ENCODE measurements at places on chromosomes 5 and 9. TPM values are rescaled to one million over a fixed set of nuclear protein-coding genes. Genes with fewer than 3 reads are reported as not detected.

DNA sequence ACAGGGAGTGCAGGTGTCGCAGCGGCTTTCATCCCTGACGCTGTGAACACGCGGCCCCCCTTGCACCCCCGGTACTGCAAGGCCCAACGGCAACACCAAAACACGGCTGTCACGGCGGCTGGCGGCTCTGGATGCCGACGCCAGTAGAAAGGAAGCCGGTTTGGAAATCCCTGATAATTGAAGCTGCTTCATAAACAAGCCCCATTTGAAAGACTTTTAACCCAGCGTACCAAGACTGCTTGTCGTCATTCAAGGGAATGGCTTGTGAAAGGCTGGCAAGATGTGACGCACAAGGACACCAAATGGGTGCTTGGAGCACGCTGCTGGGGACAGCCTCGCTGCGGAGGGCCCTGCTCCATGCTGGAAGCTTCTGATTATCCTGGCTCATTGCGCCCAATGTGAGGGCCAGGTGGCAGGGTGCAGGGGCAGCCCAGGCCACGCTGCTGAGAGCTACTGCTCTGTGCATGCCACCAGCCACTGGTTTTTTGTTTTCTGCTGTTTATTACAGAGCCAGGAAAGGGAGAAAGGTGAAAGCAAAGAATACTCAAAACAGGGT, 63.1 kb downstream of the GTF3C4 start:
- H3K4me1 ChIP-seq: no peaks in the 10 kb centered on the region
- H3K27ac ChIP-seq: no peak overlapping the region
- no peaks in the 10 kb centered on the region for H3K36me3 ChIP-seq

- no peak overlapping the region for H3K4me3 ChIP-seq
- no peak overlapping the region for H3K27ac ChIP-seq
- no peaks in the 10 kb centered on the region for H3K27me3 ChIP-seq
- H3K4me1 ChIP-seq: no peaks in the 10 kb centered on the region
- no peaks in the 10 kb centered on the region for H3K36me3 ChIP-seq
Observed at GRCh38 chr9:117492476-117492875, 77.6 kb upstream of the ASTN2 start.

- no peaks in the 10 kb centered on the region for H3K27me3 ChIP-seq
- no peak overlapping the region for H3K4me3 ChIP-seq
- no peak overlapping the region for H3K27ac ChIP-seq
- H3K4me1 ChIP-seq: no peaks in the 10 kb centered on the region
- no peak for DNase-seq
- no peaks in the 10 kb centered on the region for H3K36me3 ChIP-seq
Observed at GRCh38 chr5:11126844-11127243, 365.8 kb upstream of the DAP start.

The PCDHGC5 gene
- total RNA-seq: 0.95 TPM

DNA sequence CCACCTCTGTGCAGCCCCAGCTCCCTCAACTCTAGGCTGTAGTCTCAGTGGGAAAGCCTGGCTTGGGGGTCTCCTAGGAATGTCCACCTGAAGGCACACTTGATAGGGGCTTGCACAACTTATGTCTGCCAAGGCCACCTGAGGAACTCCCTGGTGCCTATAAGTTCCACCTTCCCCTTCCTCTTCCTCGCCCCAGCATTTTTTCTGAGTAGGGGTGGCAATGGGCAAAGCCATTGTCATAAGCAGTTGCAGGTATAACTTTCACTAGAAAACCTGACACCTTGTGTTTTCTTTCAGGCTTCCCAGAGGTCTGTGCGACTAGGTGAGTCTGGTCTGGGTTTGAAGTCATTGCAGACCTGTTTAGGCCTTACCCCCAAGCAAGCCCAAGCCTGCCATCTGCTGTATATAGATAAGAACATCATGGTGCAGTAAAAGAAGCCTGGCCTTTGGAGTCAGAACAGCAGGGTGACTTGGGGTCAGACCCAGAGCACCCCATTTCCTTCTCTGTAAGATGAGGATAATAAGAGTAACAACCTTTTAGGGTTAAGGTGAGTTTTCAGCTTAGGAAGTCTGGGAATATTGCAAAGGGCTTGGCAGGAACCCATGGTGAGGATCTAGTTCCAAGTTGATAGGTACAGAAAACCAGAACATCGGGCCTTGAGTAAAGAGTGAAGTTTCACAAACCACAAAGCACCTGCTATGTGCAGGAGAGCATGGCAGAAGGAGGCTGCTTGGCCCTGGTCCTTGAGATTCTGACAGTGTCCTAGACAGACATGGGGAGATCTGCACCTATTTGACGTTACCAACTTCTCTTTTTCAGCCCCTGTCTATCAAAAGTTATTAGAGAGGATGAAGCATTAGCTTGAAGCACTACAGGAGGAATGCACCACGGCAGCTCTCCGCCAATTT, 33.8 kb downstream of the TGFBI start:
- no peak overlapping the region for H3K27ac ChIP-seq
- no peak for DNase-seq
- H3K36me3 ChIP-seq: no peaks in the 10 kb centered on the region
- H3K27me3 ChIP-seq: no peaks in the 10 kb centered on the region

DNA sequence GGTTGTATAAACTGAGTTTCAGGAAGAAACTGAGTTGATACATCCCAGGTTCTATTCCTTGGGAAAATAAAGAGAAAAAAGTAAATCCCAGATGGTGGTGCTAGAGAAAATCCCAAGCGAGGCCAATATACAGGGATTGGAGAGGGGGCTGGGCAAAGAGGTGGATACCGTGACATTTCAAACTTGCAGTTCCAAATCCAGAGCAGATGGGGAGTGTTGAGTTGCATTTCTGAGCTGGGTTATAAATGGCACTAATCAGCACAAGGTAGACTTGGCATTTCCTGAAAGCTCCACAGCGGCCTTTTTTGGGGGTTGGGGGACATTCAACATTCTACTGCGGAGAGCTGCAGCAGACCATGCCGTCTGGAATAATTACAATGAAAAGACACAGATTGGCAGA, 224.4 kb downstream of the NXNL2 start:
- no peaks in the 10 kb centered on the region for H3K36me3 ChIP-seq
- H3K27ac ChIP-seq: no peak overlapping the region
- H3K4me3 ChIP-seq: no peak overlapping the region
- H3K27me3 ChIP-seq: no peaks in the 10 kb centered on the region
- no peaks in the 10 kb centered on the region for H3K4me1 ChIP-seq

GRCh38 chr5:119275146-119275545, 80.7 kb upstream of the TNFAIP8 start:
- H3K4me1 ChIP-seq: peaks cover 6% of the 10 kb centered on the region
- peak overlapping the region; percentile 97 for H3K27ac ChIP-seq
- no peaks in the 10 kb centered on the region for H3K36me3 ChIP-seq
- no peak overlapping the region for H3K4me3 ChIP-seq

DNA sequence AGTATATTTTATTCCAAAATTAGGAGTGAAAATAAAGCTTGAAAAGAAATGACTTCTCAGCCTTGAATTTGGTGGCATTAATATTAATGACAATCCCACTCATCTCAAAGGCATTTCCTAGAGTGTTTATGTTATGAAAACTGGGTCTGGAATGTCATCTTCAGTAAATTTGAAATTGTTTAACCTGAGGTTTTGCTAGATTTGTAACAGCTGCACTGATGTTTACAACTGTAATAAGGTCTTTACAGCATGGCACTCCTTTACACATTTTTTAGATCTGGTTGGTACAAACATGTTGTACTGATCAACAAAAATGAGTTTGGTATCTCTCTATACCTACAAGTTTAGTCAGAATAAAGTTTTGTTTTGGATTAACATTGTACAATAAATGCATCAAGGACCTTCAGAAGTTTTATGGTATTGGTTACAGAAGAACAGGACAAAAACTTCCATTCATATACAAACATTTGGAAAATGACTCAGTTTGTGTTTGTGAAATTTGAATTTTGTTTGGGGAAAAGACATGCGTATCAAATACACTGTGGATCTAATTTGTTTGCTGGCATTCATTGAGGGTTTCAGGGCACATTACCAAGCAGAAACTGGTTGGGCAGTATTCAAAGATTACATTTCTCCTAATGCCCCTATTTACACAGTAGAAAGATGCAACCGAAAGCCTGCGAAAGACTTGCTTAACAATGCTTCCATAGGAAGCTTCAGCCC, 11.6 kb downstream of the FANCC start:
- H3K36me3 ChIP-seq: no peaks in the 10 kb centered on the region
- H3K27me3 ChIP-seq: no peaks in the 10 kb centered on the region
- no peak overlapping the region for H3K27ac ChIP-seq
- no peaks in the 10 kb centered on the region for H3K4me1 ChIP-seq
- DNase-seq: no peak

- H3K4me1 ChIP-seq: no peaks in the 10 kb centered on the region
- DNase-seq: no peak
- no peaks in the 10 kb centered on the region for H3K36me3 ChIP-seq
- no peak overlapping the region for H3K27ac ChIP-seq
- H3K27me3 ChIP-seq: no peaks in the 10 kb centered on the region
Observed at GRCh38 chr5:107381189-107381856, 289.4 kb downstream of the EFNA5 start.

- no peaks in the 10 kb centered on the region for H3K36me3 ChIP-seq
- H3K4me1 ChIP-seq: no peaks in the 10 kb centered on the region
- no peak overlapping the region for H3K27ac ChIP-seq
- DNase-seq: no peak
Observed at GRCh38 chr9:371349-371748, 156.7 kb downstream of the DOCK8 start.

The TGFBR1 gene
- total RNA-seq: 13.4 TPM

The SET gene
- total RNA-seq: 72.3 TPM

GRCh38 chr9:123957168-123957721, 27.3 kb upstream of the DENND1A start:
- H3K4me1 ChIP-seq: no peaks in the 10 kb centered on the region
- H3K27ac ChIP-seq: no peak overlapping the region
- DNase-seq: no peak
- no peaks in the 10 kb centered on the region for H3K27me3 ChIP-seq
- H3K36me3 ChIP-seq: no peaks in the 10 kb centered on the region

GRCh38 chr5:178588769-178589168, 1.4 kb downstream of the COL23A1 start:
- peaks cover 6% of the 10 kb centered on the region for H3K27me3 ChIP-seq
- no peaks in the 10 kb centered on the region for H3K4me1 ChIP-seq
- no peak for DNase-seq
- no peaks in the 10 kb centered on the region for H3K36me3 ChIP-seq
- H3K4me3 ChIP-seq: no peak overlapping the region

- no peak overlapping the region for H3K27ac ChIP-seq
- no peak for DNase-seq
- H3K36me3 ChIP-seq: no peaks in the 10 kb centered on the region
- no peaks in the 10 kb centered on the region for H3K4me1 ChIP-seq
- H3K4me3 ChIP-seq: no peak overlapping the region
Observed at GRCh38 chr9:24932785-24933184, 387.1 kb upstream of the IZUMO3 start.

- H3K27me3 ChIP-seq: no peaks in the 10 kb centered on the region
- no peaks in the 10 kb centered on the region for H3K36me3 ChIP-seq
- no peaks in the 10 kb centered on the region for H3K4me1 ChIP-seq
Observed at GRCh38 chr9:25557645-25558300, 120.5 kb downstream of the TUSC1 start.

The FABP6 gene
- total RNA-seq: 6,474 TPM

The SV2C gene
- total RNA-seq: 0.27 TPM

The AJM1 gene
- 4.1 TPM for total RNA-seq

DNA sequence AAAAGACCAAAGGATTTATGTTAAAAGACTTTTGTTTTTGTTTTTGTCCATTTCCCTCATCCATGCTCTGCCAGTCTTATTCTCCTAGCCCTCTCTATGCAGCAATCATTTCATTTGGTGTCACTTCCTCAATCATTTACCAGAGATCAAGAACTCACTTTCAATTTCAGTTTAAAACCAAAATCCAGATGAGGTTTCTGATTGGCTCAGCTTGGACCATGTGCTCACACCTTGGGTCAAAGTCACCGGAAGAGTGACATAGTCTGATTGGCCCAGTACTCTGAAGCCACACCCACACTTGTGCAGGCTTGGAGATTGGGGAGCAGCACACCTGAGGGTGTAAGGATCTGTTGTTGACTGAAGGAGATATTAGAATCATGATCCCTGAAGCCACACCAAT, 79.6 kb downstream of the TLR4 start:
- no peak overlapping the region for H3K4me3 ChIP-seq
- H3K27me3 ChIP-seq: no peaks in the 10 kb centered on the region
- H3K36me3 ChIP-seq: no peaks in the 10 kb centered on the region
- peak; percentile 65 for DNase-seq

The FBXL7 gene
- total RNA-seq: 7.2 TPM

The ZNF366 gene
- 0.95 TPM for total RNA-seq

The OTP gene
- not detected for total RNA-seq

DNA sequence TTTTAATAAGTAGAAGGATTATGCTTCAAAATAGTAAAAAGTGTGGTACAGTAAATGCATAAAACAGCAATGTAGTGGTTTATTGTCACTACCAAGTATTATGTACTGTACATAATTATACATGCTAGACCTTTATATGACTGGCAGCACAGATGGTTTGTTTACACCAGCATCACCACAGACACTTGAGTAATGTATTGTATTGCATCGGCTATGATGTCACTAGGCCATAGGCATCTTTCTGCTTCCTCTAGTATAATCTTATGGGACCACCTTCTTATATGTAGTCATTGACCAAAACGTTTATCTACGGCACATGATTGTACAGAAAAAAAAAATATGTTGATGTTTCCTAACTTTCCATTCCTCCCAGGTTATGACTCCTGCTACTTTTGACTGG, 31.9 kb upstream of the SSBP2 start:
- H3K4me3 ChIP-seq: no peak overlapping the region
- no peak overlapping the region for H3K27ac ChIP-seq
- H3K27me3 ChIP-seq: no peaks in the 10 kb centered on the region
- H3K36me3 ChIP-seq: no peaks in the 10 kb centered on the region
- DNase-seq: no peak
- H3K4me1 ChIP-seq: no peaks in the 10 kb centered on the region

The LRRTM2 gene
- not detected for total RNA-seq

The FAM78A gene
- 3.2 TPM for total RNA-seq

DNA sequence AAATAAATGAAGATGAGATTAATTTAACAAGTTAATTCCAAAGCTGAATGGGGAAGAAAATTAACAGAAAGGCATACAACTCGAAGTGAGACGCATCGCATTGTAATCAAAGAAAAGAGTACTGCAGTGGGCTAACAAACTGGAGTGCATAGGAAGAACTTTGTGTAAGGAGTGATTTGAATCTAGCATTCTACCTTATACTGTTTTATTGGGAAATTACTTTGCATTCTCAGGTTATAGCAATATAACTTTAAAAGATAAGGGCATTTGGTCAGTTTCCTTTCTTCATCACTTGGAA, 124.5 kb upstream of the TLE4 start:
- no peaks in the 10 kb centered on the region for H3K27me3 ChIP-seq
- H3K27ac ChIP-seq: no peak overlapping the region
- H3K4me1 ChIP-seq: no peaks in the 10 kb centered on the region
- H3K36me3 ChIP-seq: no peaks in the 10 kb centered on the region

The NR5A1 gene
- total RNA-seq: not detected

GRCh38 chr9:2164268-2164667, 149.1 kb downstream of the SMARCA2 start:
- H3K4me1 ChIP-seq: no peaks in the 10 kb centered on the region
- no peak for DNase-seq
- H3K36me3 ChIP-seq: no peaks in the 10 kb centered on the region
- H3K27me3 ChIP-seq: no peaks in the 10 kb centered on the region

All from Peyer's patch (tissue), 4 donors.